ENCODE measurements at places on chromosomes 1 and 21.

DNA sequence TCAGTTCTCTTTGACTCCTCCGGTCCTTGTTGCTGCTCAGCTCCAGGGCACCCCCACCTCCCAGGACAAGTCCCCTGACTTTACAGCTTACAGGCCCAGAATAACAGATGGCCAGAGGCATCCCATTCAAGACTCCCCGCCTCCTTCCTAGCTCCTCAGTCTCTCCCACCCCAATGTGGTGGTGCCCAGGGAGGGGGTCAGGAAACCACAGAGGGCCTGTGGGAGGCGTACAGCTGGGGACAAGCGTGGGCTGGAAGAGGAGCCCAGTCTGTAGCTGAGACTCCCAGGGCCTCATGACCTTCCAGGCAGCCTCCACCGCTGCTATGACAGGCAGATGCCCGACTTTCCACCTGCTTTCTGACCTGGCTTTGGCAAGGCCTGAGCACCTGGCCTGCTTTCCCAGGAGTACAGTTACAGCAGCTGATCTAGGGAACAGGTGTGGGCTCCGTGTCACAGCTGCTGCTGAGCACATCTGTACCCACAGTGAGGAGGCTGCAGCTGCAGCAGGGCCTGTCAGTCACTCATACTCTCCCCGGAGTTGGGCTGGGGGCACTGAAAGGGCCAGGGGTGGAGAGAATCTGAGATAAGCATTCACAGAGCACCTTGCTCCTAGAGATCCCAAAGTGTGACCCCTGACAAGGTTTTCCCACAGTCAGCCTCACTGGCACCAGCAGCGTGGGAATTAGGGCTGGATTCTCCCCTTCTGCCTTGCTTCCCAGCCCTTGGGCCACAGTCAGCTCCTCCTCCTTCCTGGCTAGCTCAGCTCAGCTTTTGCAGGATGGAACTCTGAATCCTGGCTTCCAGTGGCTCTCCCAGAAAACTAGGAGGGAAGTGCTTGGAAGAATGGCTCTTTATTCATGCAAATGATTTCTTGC lies 7.1 kb upstream of the NAV1 start:
- DNase-seq: no peak

GRCh38 chr1:151457911-151458801 lies 1.1 kb downstream of the POGZ start:
- peak; percentile 76 for DNase-seq

GRCh38 chr1:55816456-55817426 lies 601.6 kb upstream of the USP24 start:
- no peak for DNase-seq

GRCh38 chr1:33089457-33089856 lies 8.5 kb downstream of the AZIN2 start:
- no peak for DNase-seq

DNA sequence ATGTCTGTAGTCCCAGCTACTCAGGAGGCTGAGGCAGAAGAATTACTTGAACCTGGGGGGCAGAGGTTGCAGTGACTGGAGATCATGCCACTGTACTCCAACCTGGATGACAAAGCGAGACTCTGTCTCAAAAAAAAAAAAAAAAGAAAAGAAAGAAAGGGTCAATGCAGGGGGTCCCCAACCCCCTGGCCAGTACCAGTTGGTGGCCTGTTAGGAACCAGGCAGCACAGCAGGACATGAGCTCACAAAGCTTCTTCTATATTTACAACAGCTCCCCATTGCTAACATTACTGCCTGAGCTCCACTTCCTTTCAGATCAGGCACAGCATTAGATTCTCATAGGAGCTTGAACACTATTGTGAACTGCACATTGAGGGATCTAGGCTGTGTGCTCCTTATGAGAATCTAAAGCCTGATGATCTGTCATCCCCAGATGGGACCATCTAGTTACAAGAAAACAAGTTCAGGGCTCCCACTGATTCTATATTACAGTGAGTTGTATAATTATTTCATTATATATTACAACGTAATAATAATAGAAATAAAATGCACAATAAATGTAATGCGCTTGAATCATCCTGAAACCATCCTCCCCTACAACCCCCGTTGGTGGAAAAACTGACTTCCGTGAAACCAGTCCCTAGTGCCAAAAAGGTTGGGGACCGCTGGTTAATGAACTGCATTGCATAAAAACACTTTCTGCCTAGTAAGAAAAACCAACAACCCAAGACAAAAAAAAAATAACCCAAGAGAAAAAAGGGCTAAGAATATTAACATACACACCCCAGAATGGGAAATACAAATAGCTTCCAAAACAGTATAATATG lies 2.8 kb downstream of the ZBTB8OS start:
- DNase-seq: no peak

DNA sequence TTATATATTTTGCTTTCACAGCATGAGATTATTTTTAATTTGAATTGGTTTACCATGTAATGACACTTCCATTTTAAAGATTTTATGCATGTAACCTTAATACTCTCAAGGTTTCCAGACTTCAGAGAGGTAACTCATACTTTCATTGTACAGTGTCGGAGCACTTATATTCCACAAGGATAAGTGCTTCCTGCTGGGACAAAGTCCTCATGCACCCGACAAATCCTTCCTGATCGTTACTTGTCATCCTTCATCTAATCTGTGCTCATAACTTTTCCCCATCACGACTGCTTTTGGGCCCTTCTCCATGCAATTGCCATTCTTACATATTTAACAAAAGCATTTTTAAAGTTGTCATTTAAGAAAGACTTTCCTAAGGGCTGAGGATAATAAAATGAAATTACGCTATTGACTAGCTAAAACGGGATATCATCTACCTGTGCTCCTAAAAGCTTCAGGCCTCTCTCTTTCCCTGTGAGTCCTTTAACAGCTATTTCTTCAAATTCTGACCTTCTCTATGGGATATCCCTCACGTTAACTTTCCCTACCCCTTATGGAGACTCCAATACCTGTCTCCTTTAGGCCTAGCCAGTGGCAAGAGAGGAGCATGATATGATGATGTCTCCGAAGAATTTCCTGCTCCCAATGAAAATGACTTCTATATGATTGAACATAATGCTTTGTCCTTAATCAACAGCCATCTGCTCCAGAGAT lies 59.3 kb downstream of the NCAM2 start:
- no peak for DNase-seq

DNA sequence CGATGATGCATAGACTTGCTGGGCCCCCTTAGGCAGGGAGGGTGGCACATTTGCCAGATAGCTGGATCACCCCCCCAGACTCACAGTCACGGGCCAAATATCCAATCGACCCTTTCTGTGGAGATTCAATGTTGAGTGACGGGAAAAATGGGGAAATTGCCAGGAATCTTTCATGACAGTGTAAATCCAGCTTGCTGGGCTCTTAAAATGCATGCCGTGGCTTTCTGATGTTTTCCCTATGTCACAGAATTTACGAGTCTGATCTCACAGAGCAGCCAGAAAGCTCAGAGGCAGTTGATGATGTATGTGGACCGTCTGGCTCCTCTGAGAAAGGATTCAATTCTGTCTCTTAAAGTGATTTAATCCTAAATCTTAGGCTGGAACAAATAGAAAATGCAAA lies 150.1 kb upstream of the ZNF644 start:
- no peak for DNase-seq

DNA sequence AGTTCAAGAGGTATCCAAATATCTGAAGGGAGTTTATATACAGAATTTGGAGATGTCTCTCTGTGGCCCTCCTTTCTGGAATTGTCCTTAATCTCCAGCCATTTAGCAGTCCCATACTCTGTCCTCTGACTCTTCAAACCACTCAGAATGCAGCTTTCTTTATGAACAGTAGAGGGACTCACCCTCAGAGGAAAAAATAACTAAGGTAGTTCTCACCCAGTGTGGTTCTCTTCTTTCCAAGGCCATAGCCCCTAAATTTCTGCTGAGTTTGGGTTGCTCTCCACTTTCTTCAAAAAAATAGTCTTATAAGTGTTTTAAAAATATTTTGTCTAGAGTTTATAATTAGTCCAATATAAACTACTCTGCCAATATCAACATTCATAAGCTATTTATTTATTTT lies 369.7 kb downstream of the MATN1 start:
- no peak for DNase-seq

DNA sequence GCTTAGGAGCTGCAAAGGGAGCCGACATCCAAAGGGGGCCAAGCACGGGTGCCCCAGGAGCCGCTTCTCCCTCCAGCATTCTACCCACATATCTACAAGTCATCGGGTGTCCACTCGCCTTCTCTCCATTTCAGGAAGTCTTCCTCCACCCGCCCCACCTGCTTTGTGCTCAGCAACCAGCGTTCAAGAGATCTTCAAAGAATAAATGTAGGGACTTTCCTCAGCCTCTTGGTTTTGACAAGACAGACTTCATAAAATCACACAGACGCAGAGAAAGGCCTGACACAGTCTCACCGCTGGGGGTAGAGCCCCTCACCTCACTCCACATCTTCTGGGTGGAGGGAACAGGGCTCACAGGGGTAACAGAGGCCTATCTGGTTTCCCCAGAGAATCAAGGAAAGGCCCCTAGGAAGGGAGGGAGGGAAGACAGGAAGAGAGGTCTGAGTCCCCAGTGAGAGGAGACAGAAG lies 49.5 kb downstream of the SSBP3 start:
- no peak for DNase-seq

All from ascending aorta (tissue), 2 donors.